Panc1 (cell line): ENCODE measurements at places on chromosomes 3 and 15.

DNA sequence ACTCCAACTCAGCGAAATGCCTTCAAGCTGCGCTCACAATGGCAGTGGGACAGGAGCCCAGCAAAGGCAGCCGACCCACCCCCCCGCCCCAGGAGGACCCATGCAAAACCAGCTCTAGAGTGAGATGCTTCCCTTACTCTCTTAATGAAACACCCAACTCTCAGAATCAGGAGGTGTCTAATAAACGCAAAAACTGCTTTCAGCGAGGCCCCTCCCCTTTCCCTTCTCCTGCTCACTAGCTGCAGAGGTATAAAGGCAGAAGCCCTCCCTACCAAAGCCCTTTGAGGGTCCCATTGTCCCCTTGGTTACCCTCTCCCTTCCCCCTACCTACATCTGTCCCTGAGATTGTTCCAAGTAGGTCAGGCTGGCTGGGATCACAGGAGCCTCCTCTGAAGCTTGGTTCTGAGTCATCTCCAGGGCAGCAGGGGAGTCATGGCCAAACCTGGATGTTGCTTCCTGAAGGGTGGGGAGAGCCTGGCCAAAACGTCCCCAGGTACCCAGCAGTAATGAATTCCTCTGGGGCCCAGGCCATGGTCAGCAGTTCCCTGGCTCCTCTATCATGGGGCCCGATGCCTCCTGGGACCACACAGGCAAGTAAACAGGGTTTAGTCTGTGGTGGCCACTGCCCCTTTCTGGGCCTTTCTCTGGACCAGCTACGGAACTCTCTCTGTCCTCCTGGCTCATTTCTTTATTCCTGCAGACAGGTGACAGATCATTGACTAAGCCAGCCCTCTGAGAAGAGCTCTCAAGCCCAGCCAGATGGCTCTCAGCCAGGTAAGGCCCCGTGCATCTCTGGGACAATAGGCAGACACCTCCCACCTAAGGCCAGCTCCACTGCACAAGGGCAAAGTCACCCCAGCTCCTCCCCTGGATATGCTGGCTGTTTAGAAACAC is 8.6 kb downstream of the KLHL25 start:
- H3K4me3 ChIP-seq, result no peak overlapping the region
- no peak for DNase-seq
- H3K27ac ChIP-seq, result peak overlapping the region; percentile 60
- H3K27me3 ChIP-seq, result no peaks in the 10 kb centered on the region

- no peak overlapping the region for H3K4me3 ChIP-seq
- peaks cover 44% of the 10 kb centered on the region for H3K27me3 ChIP-seq
- no peak for DNase-seq
Measured at GRCh38 chr3:186506857-186507256, 37.3 kb downstream of the CRYGS start.

GRCh38 chr3:106728315-106729098 is 648.7 kb upstream of the CCDC54 start:
- no peak overlapping the region for H3K27ac ChIP-seq
- DNase-seq, result peak; percentile 72
- no peaks in the 10 kb centered on the region for H3K4me1 ChIP-seq
- no peak overlapping the region for H3K4me3 ChIP-seq
- no peaks in the 10 kb centered on the region for H3K36me3 ChIP-seq
- H3K27me3 ChIP-seq, result no peaks in the 10 kb centered on the region

DNA sequence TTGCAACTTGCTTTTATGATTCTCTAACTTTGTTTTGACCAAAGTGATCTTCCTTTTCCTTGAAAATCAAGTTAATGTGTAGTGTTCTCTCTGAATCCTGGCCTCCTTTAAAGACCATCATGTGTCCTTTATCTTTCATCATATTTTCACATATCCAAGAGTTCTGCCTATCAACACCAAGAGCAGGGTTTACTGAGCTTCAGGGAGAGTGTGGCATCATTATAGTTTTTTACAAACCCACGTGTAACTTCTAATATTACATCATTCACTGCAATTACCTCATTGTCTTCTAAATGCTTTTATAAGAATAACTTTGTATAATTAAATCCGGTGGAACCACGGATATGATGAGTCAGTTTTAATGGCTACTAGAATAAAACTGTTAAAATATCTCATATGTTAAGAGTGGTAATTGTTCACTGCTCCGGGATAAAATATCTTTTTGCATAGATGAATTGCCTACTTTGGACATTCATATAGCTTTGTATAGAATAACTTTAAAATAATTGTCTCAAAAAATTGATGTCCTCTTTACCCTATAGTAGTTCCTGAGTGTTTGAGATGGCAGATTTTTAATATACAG is 248.8 kb upstream of the GRM7 start:
- no peaks in the 10 kb centered on the region for H3K27me3 ChIP-seq
- H3K36me3 ChIP-seq, result no peaks in the 10 kb centered on the region
- H3K4me3 ChIP-seq, result no peak overlapping the region
